ENCODE measurements at places on chromosomes 3 and 15.

DNA sequence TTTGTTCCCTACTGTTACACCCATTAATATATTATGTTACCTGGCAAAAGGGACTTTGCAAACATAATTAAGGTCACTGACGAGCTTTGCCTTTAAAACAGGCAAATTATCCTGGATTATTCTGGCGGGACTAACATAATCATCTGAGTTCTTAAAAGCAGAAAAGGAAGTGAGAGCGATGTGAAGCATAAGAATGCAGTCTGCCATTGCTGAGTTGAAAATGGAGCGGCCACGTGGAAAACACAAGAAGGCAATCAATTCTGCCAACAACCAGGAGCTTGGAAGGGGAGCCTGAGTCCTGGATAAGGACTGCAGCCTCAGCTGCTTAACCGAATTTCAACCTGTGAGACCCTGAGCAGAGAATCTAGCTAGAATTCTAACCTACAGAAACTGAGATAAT lies 328.2 kb upstream of the WNT5A start:
- H3K4me1 ChIP-seq = no peaks in the 10 kb centered on the region
- H3K36me3 ChIP-seq = no peaks in the 10 kb centered on the region
- no peak for DNase-seq
- no peak overlapping the region for H3K4me3 ChIP-seq
- no peak overlapping the region for H3K27ac ChIP-seq

DNA sequence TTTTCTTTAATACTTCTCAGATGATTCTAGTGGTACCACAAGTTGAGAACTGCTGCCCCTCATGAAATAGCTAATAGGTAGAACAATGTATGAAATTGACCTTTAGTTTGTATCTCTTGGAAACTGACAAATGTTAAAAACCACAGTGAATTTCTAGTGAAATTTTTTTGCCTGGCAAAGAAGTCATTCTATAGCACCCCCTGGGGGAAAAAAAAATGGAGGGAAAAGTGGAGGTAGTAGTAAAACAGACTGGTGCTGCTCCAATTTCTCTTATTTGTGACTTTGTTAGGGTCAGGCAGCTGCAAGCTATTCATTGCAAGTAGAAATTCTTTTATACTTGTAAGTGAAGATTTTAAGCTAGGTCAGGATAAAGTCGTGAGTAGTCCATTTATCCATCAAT lies 605.0 kb downstream of the NLGN1 start:
- H3K4me1 ChIP-seq = no peaks in the 10 kb centered on the region
- no peaks in the 10 kb centered on the region for H3K27me3 ChIP-seq
- DNase-seq = peak; percentile 7
- H3K4me3 ChIP-seq = no peak overlapping the region

GRCh38 chr15:90483012-90483307 lies 46.8 kb upstream of the CRTC3 start:
- peaks cover 1% of the 10 kb centered on the region for H3K27me3 ChIP-seq
- H3K27ac ChIP-seq = no peak overlapping the region
- H3K4me1 ChIP-seq = no peaks in the 10 kb centered on the region
- DNase-seq = no peak
- peaks cover 44% of the 10 kb centered on the region for H3K36me3 ChIP-seq

DNA sequence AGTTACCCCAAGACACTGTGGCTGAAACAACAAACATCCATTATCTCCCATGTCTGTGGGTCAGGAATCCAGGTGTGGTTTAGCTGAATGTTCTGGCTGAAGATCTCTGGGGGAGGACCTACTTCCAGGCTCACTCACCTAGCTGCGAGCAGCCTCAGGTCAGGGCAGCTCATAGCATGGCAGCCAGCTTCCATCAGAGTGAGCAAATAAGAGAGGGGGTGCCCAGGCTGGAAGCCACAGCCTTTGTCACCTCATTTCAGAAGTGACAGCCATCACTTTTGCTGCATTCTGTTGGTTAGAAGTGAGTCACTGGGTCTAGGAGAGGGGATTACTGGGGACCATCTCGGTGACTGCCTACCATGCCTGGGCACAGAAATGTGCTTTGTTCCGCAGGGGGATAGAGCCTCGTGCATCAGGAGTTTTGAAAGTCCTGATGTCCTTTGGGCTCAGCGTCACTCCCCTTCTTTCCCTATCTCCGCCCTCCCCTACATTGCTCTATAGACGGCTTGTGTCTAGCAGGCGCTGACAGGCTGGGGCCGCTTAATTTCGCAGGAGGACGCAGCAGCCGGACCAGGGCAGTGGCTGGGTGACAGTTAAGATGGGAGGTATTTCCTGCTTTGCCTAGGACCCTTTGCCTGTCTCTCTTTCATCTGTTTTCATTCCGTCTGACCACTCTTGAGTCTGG lies 25.4 kb downstream of the TGM4 start:
- no peaks in the 10 kb centered on the region for H3K36me3 ChIP-seq
- no peaks in the 10 kb centered on the region for H3K27me3 ChIP-seq
- DNase-seq = no peak
- peaks cover 2% of the 10 kb centered on the region for H3K4me1 ChIP-seq

- no peak for DNase-seq
- peak overlapping the region; percentile 44 for H3K27ac ChIP-seq
- no peaks in the 10 kb centered on the region for H3K27me3 ChIP-seq
- H3K4me1 ChIP-seq = peaks cover 22% of the 10 kb centered on the region
- H3K36me3 ChIP-seq = no peaks in the 10 kb centered on the region
Observed at GRCh38 chr3:70180664-70181063, 131.8 kb downstream of the MDFIC2 start.

Data from endothelial cell (in vitro differentiated cells).